ENCODE measurements at places on chromosomes 13 and 19.

DNA sequence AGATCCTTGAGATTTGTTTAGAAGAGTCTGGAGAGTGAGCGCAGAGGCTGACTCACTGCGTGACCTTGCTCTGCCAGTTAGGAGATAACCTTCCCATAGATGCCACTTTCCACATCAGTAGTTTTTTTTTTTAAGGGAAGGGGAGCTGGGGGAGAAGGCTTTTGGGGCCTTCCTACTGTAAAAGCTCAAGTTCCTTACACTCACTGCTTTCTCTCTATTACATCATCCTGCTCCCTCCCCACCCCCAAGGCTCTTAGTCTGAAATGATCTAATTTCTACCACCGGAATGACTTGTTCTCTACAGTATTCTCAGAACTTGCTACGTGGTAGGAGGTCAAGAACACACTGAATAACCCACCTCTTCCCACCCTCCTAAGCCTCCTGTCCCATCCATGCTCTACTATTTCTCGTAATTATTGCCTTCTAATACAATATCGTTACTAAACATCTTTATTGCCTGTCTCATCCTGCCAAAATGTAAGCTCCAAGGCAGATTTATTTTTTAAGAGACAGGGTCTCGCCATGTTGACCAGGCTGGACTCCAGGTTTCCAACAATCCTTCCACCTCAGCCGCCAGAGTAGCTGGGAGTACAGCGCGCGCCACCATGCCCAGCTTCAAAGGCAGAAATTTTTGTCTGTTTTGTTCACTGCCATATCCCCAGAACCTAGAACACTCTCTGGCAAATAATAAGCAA is 1.2 kb downstream of the LONP1 start:
- no peak for DNase-seq

DNA sequence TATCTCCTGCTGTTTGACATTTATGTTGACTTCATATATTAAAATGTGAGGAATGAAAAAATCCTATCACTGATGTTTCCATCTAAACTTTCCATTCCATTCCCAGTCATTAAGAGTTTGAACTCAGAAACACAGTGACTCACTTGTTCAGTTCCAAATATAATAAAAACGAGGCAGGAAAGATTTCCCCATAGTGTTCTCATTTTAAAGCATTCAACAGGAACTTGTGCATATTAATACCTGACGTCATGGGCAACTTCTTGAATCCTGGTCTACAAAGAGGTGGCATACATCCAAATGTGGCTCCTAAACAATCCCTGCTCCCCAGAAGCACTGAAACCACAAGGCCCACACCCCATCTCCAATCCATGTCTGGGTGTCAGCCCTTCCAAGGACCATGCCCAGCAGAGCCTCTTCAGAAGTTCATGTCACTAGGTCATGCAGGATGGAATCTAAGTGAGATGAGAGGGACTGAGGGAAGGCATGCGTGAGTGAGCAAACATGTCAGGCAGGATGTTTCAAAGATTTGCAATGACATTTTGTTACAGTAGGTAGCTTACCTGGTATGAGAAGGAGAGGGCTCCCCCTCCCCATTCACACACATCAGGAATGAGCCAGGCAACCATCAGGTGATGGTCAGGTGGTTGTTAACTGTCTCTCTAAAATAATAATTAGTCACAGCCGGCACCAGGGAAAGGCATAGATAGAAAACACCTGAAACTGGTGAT is 9.4 kb upstream of the ERVV-2 start:
- no peak for DNase-seq

GRCh38 chr19:35228177-35228930 is at the start of gene FAM187B:
TSS of gene FAM187B (minus strand) at chr19:35228739. CDS start at chr19:35228680, 59 bp downstream.
- DNase-seq = no peak

DNA sequence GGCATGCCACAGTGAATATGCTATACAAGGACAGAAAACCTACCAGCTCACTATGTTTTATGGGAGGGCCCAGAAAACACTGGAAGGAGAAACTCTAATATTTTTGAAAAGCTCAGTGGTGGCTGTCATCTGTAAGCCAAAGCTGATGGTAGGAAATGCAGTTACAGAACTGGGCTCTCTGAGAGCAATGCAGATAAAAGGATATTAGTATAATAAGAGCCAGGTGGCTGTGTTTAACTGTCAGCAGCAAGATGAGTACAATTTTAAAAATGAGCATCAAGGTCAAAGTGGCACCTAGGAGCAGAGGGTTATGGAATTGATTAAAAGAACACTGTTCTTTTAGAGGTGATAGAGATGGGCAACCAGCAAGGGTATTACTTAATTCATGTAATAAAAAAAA is 345.0 kb downstream of the NDFIP2 start:
- DNase-seq = no peak

DNA sequence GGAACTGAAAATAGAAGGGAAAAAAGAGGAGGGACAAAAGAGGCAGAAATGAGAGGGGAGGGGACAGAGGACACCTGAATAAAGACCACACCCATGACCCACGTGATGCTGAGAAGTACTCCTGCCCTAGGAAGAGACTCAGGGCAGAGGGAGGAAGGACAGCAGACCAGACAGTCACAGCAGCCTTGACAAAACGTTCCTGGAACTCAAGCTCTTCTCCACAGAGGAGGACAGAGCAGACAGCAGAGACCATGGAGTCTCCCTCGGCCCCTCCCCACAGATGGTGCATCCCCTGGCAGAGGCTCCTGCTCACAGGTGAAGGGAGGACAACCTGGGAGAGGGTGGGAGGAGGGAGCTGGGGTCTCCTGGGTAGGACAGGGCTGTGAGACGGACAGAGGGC is at the start of gene CEACAM5:
CEACAM5 (plus strand) TSS at position 146 of the 400 bp plus-strand sequence; CDS start at position 252, 106 bp downstream.
- DNase-seq = no peak

GRCh38 chr19:7748756-7749155 is 1.4 kb upstream of the CD209 start:
- DNase-seq = peak; percentile 58

DNA sequence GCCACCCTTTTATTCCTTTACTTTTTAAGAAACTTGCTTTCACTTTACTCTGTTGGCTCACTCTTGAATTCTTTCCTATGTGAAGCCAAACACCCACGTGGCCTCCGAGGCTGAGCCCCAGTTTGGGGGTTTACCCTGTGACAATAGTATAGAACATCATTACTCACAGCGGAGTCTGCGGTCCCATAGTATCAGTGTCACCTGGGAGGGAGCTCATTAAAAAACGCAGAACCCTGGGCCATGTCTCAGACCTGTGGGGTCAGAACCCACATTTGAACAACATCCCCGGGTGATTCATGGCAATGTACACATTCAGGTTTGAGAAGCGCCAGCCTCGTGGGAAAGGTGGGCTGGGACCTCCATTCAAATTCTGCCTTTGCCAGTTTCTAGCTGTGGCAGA is 36.0 kb upstream of the UBL3 start:
- no peak for DNase-seq

GRCh38 chr19:8333767-8334457 is 9.2 kb downstream of the KANK3 start:
- peak; percentile 64 for DNase-seq

- no peak for DNase-seq
Measured at GRCh38 chr13:76148926-76149325, 512.8 kb downstream of the LMO7 start.

DNA sequence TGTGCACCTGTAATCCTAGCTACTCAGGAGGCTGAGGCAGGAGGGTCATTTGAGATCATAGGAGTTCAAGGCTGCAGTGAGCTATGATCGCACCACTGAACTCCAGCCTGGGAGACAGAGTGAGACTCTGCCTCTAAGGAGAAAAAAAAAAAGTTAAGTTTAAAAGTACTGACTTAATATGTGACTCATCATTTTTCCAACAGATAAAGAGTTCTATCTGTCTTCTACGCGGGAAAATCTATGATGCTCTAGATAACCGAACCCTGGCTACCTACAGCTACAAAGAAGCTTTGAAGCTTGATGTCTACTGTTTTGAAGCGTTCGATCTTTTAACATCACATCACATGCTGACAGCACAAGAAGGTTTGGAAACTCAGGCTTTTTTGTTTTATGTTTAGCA is 7.2 kb downstream of the CDC16 start:
- DNase-seq = no peak

DNA sequence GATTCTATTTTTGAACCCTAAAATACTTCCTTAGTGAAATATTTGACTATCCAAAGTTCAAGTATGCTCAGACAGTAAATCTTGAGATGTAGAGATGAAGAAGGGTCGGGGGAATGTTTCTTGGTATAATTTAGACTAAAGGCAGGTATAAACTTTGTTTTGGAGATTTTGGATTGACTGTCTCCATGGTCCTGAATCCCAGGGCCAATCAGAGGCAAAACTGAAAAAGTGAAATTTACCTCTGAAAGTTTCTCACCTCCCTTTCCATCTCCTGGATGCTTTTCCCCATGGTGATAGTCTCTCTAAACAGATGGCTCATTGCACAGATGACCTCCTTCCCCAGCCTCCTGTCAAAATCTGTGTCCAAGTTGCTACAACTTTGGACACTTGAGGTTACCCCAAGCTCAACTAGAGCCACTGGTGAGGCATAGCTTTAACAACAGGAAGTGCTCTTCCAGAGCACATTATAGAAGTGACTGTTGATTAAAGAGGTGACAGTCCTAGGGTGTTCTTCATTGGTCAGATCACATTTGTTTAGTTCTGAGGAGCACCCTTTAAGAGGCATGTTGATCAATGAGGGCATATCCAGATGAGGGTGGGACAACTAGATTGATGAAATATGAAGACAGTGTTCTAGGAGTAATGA is 128.4 kb downstream of the AKAP11 start:
- no peak for DNase-seq

DNA sequence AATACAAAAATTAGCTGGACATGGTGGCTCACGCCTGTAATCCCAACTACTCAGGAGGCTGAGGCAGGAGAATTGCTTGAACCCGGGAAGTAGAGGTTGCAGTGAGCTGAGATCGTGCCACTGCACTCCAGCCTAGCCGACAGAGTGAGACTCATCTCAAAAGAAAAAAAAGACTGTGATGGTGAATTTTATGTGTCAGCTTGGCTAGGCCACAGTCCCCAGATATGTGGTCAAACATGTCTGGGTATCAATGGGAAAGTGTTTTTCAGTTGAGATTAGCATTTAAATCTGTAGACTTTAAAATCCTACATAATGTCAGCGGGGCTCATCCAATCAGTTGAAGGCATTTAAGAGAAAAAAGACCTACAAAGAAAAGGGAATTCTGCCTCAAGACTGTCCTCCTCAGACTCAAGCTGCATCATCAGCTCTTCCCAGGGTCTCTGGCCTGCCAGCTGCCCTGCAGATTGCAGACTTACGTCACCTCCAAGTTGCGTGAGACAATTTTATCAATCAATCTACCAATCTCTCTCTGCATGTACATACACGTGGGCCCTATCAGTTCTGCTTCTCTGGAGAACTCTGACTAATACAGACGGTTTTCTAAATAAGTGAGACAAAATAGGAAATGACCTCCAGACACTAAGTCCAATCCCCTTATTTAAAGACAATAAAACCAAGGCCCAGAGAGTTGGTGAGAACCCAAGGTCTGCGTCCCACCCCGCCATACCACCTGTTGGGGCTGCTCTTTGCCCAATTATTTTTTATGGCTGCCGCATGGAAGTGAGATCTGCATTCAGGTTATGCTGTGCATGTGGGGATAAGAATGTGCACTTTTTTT is 99.2 kb downstream of the ABCC4 start:
- DNase-seq = no peak

DNA sequence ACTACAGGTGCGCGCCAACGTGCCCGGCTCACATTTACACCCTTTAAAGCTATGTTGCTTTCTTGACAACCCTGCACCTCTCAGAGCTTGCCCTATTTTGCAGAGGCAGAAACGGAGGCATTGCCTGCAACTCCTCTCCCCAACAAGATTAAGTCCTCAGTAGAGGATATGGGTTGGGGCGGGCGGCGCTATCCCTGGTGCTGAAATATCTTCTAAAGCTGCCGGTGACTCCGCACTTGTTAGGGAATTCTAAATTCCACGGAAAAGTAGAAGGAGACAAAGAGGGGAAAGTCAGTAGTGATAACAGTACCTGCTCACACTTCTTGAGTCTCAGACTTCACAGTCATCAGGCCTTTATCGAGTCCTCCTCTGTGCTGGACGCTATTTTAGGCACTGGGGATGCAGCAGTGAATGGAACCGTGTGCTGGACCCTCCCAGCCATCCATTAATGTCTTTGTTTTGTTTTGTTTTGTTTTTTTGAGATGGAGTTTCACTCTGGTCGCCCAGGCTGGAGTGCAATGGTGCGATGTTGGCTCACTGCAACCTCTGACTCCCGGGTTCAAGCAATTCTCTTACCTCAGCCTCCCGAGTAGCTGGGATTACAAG is 18.0 kb downstream of the SLC5A5 start:
- DNase-seq = no peak

GRCh38 chr19:48713041-48713863 is 6.3 kb downstream of the MAMSTR start:
- DNase-seq = peak; percentile 38

GRCh38 chr19:34808566-34808965 is 35.6 kb upstream of the ZNF599 start:
- DNase-seq = no peak

GRCh38 chr19:16340092-16340491 is 15.5 kb downstream of the KLF2 start:
- DNase-seq = no peak

- DNase-seq = no peak
Measured at GRCh38 chr13:37598597-37598996, at the start of gene POSTN. TSS of gene POSTN (minus strand) at chr13:37598768. CDS start at chr13:37598726, 42 bp downstream.

DNA sequence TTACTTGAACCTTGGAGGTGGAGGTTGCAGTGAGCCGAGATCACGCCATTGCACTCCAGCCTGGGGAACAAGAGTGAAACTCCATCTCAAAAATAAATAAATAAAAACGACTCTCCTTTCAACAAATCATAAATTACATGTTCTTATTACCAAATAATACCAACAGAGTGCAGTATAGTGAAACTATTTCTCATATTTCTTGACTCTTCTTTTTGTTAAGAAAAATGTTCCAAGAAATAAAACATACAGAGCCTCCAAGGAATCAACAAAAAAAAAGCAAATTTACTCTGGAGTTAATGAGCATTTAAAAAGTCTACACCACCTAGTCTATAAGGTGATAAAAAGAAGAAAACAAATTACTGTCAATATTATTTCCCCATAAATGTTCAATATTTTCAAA is 188.8 kb downstream of the KLF12 start:
- no peak for DNase-seq

- DNase-seq = no peak
Measured at GRCh38 chr13:40452038-40452666, 214.3 kb downstream of the FOXO1 start.

GRCh38 chr19:2552859-2553258 is 76.9 kb downstream of the GADD45B start:
- DNase-seq = no peak

DNA sequence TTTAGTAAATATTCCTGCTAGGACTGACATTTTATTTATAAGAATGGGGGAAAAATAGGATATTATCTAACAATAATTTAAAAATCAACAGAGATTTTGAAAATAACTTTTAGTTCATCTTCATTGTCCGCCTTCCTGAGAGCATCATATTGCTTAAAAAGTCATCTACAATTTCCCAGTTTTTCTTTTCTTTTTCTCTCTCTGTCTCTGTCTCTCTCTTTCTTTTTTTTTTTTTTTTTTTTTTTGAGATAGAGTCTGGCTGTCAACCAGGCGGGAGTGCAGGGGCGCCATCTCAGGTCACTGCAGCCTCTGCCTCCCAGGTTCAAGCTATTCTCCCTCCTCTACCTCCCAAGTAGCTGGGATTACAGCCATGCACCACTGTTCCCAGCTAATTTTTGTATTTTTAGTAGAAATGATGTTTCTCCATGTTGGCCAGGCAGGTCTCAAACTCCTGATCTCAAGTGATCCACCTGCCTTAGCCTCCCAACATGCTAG is 276.3 kb downstream of the DACH1 start:
- no peak for DNase-seq
